Vein endothelial cell (primary cell): ENCODE measurements at places on chromosomes 16 and 17. TPM values are rescaled to one million over a fixed set of nuclear protein-coding genes. Genes with fewer than 3 reads are reported as not detected.

Gene PRSS8
- total RNA-seq: not detected in 2 replicates

Gene RHBDL3
- total RNA-seq: not detected in 2 replicates

Gene EVI2B
- 0.98 and 1.2 TPM in 2 replicates for total RNA-seq

Gene TBX2
- 0.29 TPM in 1 of 2 replicates, not detected in the other for total RNA-seq

Gene SDR42E1
- total RNA-seq: 2.6 and 6.2 TPM in 2 replicates

Gene EPN3
- under 0.01 TPM in 1 of 2 replicates, not detected in the other for total RNA-seq

Gene TPPP3
- not detected in 2 replicates for total RNA-seq

Gene PYY
- total RNA-seq: 0.33 TPM in 1 of 2 replicates, not detected in the other

Gene HS3ST3A1
- 0.10 TPM in 1 of 2 replicates, not detected in the other for total RNA-seq

Gene MRPL12
- 23.8 and 26.1 TPM in 2 replicates for total RNA-seq

Gene SLC2A4
- total RNA-seq: 0.10 and 0.33 TPM in 2 replicates

Gene FZD2
- 0.38 and 0.65 TPM in 2 replicates for total RNA-seq

Gene MGAT5B
- total RNA-seq: 2.0 and 2.2 TPM in 2 replicates

Gene C16orf89
- total RNA-seq: under 0.01 TPM in 1 of 2 replicates, not detected in the other

Gene COIL
- 15.7 and 17.0 TPM in 2 replicates for total RNA-seq

Gene AXIN2
- total RNA-seq: 5.2 and 7.5 TPM in 2 replicates

Gene CDH1
- not detected in 2 replicates for total RNA-seq

Gene FOXN1
- not detected in 2 replicates for total RNA-seq

Gene GNGT2
- total RNA-seq: 2.8 and 4.6 TPM in 2 replicates

Gene WSB1
- 391 and 967 TPM in 2 replicates for total RNA-seq

Gene SUMO2
- total RNA-seq: 96.8 and 106 TPM in 2 replicates

Gene C1QTNF8
- not detected in 2 replicates for total RNA-seq

Gene CCL8
- total RNA-seq: 0.38 TPM in 1 of 2 replicates, not detected in the other

Gene EFCAB5
- 0.33 and 0.48 TPM in 2 replicates for total RNA-seq

Gene ZP2
- total RNA-seq: not detected in 2 replicates

Gene PERCC1
- 0.19 TPM in 1 of 2 replicates, not detected in the other for total RNA-seq

Gene TBC1D3B
- total RNA-seq: 0.86 TPM in 1 of 2 replicates, not detected in the other

Gene NUPR1
- 0.33 and 2.4 TPM in 2 replicates for total RNA-seq

Gene SP2
- total RNA-seq: 2.9 and 3.3 TPM in 2 replicates

Gene ITGAX
- 0.65 and 1.1 TPM in 2 replicates for total RNA-seq

Gene PIPOX
- 2.8 and 3.3 TPM in 2 replicates for total RNA-seq

Gene NPIPA2
- total RNA-seq: 0.29 TPM in 1 of 2 replicates, not detected in the other

Gene KRT12
- not detected in 2 replicates for total RNA-seq

Gene CCL1
- total RNA-seq: not detected in 2 replicates

Gene XYLT1
- total RNA-seq: 0.98 and 3.8 TPM in 2 replicates

Gene CCL4
- not detected in 2 replicates for total RNA-seq

Gene C1QTNF1
- 2.9 and 4.3 TPM in 2 replicates for total RNA-seq

Gene KIAA0753
- 18.0 and 18.6 TPM in 2 replicates for total RNA-seq

Gene KRT36
- total RNA-seq: not detected in 2 replicates

Gene GAS7
- under 0.01 and 0.10 TPM in 2 replicates for total RNA-seq

Gene PLD6
- 3.0 and 3.3 TPM in 2 replicates for total RNA-seq

Gene PLEKHH3
- total RNA-seq: 9.6 and 18.0 TPM in 2 replicates

Gene CRYM
- not detected in 2 replicates for total RNA-seq
